ENCODE measurements at places on chromosomes 1 and 21. TPM values are rescaled to one million over a fixed set of nuclear protein-coding genes. Genes with fewer than 3 reads are reported as not detected.

Gene ILDR2
- 0.61 TPM for total RNA-seq

Gene GLIS1
- total RNA-seq = not detected

Gene FYB2
- not detected for total RNA-seq

Gene SLFNL1
- 0.46 TPM for total RNA-seq

Gene SMPDL3B
- total RNA-seq = 0.15 TPM

Gene KPRP
- not detected for total RNA-seq

Gene TNFRSF9
- total RNA-seq = 0.65 TPM

Gene IL6R
- 4.1 TPM for total RNA-seq

Gene ADSS2
- 98.4 TPM for total RNA-seq

All from epithelial cell of umbilical artery (primary cell).